CD4-positive, alpha-beta T cell treated with Interleukin-4 for 1 hour (primary cell): ENCODE measurements at places on chromosomes 2 and 18.

- peak; percentile 52 for DNase-seq
Observed at GRCh38 chr18:21743166-21743832, 2.7 kb downstream of the MIB1 start.

DNA sequence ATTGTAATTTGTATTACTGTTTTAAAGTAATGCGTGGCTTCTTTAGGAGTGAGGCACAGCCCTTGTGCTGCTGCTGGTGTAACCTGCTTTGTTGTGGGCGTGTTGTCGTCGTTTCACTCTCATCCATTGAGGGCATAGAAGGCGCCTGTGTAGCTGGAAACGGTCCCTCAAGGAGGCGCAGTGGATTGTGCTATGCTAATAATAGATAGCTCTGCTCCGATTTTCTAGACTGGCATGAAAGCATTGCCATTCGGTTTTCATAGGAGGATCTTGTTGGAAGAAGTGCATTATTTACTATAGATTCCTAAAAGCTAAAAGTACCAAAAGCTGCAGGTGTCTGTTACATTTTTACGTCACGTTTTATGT, 17.9 kb downstream of the RAB12 start:
- no peak for DNase-seq

DNA sequence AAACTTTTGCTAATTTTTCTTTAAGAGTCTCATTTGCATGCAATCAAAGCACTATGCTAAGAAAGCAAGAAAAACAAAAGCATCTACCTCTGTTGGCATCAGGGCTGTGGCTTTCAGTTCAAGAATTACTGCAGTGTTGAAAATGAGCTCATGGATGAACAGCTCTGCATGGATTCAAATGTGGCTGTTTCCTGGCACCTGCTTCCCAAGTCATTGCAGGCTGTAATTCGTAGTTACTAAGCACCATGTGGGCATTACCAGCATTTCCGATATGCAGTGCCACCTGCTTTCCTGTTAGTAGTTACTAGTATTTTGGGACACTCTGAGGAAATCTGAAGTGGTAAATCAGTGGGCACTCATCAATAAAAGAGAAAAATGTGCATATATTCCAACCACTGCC, 37.8 kb upstream of the FAM110C start:
- no peak for DNase-seq

DNA sequence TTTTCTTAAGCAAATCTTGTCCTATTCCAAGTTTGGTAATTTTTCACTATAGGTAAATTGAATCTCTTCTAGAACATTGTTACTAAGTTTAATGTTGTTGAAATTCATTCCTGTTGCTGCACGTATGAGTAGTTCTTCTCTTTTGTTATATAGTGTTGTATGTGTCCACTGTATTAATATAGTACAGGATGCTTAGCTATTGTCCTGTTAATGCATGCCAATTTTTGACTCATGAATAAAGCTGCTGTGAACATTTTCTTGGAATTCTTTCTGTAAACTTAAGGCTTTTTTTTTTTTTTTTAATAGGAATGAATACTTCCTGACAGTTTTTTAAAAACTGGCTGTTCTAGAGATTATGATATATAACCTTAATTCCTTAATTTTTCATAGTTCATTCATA, 326.9 kb downstream of the SLC4A3 start:
- no peak for DNase-seq

DNA sequence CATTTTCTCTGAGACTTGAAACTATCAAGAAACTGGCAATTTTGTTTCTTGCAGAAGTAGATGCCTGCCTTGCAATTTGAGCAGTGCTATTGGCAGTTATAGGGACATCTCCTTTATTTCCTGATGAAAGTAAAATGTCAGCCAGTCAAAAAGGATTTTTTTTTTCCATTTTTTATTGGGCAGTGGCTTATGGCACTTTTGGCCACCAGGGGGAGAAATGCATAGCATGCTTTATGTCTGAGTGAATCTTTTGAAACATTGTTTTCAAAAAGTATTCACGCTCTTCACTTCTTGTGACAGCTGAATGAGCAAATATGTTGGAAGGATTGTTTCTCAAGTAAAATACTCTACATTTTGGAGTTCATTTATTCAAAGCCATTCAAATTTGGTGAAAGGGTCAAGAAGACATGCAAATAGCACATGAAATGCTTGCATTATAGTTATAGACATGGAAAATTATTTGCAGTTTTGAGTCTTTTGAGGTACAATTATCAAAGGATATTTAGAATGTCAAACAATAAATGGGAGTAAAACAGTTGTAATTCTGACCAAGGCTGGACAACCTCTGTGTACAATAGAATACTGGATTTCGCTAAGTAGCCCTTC, 491.0 kb downstream of the CDH2 start:
- no peak for DNase-seq

DNA sequence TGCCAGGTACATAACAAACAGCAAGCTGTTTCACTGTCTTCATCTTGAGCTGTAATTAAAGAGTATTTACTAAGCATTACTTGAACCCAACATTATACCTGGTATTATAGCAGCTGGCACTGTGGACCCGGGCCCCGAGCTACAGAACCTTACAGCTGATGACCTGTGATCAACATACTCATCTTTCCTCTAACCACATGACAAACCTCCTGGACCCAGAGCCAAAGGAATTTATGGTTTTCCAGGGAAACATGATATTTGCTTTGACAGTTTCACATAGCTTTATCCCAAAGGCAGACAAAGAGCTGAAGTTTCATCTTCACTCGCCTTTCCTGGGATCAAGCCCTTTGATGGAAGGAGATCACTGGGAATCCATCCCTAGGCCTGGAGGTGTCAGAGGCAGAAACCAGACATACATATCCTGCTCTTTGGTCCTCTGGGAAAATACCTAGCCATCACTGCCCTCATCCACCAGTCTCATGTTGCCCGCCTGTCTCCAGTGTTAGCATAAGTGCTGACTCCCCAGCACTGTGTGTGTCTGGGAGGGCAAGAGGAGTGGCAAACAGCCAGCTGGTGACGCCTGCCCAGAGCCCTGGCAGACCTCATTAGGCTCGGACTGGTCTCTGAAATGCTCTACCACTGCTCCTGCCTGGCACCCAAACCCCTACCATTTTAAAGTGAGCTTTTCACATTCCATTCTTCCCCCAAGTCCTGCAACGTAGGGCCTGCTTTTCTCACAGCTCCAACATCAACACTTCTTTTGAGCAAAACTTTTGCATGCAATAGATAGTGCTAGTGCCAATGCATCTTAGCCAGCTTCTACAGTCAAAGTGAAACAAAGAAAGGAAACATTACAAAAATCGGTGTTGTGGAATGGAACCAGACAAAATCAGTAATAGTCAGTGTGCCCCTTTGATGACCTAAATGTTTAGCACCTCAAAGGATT, 138.8 kb upstream of the CTAGE1 start:
- DNase-seq, result no peak

DNA sequence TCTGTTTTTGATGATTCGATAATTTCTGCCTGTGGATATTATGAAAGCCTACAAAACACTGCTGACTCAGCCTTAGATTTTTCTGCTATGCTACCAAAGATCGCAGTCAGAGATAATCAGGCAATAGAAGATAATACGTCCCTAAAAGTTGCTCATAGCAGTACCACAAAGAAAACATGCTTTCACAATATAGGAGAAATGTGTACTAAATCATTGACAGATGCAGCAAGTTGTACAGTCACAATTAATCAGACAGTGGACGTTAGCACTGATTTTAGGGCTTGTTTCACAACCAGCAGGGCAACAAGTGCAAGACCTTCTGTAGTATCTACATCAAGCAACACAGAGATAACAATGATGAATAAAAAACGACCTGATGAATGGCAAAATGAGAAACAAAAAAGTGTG, 19.5 kb downstream of the RBM44 start:
- DNase-seq, result no peak

DNA sequence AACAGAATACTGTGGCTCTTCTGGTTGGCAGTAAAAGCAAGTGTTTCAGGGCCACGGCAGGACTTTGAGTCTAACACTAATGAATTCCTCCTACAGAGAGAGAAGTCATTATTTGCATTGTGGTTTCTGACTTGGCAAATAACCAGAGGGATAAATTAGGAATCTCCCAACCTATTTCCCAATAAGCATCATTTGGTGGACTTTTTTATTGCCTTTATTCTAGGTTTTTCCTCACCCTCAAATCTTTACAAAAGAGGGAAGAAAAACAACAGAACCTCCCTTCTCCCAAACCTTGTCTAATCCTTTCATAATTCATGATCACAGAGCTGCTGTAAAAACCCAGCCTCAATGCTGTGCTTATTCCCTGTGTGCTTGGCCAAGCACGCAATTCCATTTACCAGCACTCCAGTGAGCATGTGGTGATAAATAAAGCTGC, 179.7 kb downstream of the AGPS start:
- no peak for DNase-seq

DNA sequence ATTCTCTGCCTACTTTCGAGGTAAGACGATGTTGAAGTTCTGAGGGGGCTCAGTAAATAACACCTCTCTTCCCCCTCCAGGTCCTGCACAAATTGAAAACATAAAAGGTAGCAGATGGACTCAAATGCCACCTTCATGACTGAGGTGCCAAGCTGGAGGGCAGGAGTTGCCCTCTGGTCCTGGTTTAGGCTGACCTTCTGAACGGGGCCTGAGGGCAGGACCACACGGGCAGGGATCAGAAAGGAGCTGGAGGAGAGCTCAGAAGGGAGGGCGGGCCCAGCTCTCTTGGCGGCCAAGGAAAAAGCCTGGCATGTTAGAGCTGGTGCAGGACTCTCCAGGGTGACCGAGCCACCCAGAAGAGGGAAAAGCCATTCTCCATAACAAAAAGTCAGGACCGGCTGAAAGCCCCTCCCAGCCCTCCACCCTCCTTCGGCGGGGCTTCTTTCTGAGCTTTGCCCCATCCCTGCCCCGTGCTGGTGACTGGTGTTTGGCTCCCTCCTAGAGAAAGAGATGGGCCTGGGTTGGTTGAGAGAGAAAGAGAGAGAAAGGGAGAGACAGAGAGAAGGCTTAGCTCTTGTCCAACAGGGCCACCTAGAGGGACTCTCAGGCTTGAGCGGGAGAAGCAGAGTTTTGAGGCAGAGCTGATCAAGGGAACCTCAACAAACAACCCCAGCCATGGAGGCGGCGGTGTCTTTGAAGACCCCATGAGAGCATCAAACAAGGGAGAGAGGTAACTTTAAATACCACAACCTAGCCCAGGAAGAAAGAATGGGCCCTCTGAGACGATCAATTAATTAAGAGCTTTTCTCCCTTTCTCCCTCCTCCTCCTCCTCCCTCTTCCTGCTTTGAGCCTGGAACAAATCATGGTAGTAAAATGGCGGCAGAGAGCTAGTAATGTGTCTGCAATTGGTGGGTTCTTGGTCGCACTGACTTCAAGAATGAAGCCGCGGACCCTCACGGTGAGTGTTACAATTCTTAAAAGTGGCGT, 50.8 kb downstream of the WIPF1 start:
- peak; percentile 33 for DNase-seq

- DNase-seq, result no peak
Observed at GRCh38 chr2:45964223-45964841, 312.9 kb downstream of the PRKCE start.

GRCh38 chr18:8368512-8369217, 240.6 kb upstream of the RAB12 start:
- no peak for DNase-seq

DNA sequence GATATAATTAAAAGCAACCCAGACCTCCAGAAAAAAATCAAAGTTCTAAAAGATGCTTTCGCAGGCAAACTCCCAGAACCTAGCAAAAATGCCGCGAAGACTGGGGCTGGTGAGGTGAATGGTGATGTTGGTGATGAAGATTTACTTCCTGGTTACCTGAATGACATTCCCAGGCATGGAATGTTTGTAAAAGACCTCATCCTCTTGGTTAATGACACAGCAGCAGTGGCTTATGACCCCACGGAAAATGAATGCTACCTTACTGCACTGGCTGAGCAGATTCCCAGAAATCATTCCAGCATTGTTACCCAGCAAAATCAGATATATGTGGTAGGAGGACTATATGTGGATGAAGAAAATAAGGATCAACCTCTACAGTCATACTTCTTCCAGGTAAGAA, 994 bp downstream of the KLHL41 start:
- DNase-seq, result no peak

GRCh38 chr2:150319658-150320555, 167.6 kb downstream of the RND3 start:
- DNase-seq, result no peak

DNA sequence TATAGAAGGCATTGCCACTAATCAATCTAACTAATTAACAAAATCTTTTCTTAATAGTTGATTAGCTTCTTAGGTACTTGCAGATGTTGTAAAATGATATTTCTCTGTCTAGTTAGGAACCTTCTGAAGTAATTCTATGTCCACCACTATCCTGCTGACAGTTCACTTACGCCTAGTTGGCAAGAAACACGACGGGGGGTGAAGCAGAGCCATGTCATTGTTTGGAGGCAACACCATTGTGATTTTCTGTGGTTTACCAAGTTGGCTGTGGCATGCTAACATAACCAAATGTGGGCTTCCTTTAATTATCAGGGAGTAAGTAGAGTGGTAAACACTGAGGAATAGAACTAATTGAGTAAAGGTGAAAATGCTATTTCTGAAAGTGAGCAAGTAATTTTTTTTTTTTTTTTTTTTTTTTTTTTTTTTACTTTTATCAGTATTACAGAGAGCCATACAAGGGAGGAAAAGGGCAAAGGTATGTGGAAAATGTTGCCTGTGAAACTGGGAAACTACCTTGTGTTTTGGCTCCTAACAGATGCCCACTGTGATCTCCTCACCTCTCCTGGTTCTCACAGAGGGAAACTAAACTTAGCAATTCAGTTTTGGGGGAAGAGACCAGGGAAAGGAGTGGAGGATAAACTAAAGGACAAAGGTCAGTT, 126.8 kb downstream of the MEIS1 start:
- DNase-seq, result no peak

GRCh38 chr18:61127714-61128467, 205.3 kb upstream of the CDH20 start:
- DNase-seq, result no peak

GRCh38 chr2:191618786-191619185, 59.1 kb upstream of the NABP1 start:
- no peak for DNase-seq

GRCh38 chr2:136116151-136116812, 1.7 kb downstream of the CXCR4 start:
- DNase-seq, result peak; percentile 86

DNA sequence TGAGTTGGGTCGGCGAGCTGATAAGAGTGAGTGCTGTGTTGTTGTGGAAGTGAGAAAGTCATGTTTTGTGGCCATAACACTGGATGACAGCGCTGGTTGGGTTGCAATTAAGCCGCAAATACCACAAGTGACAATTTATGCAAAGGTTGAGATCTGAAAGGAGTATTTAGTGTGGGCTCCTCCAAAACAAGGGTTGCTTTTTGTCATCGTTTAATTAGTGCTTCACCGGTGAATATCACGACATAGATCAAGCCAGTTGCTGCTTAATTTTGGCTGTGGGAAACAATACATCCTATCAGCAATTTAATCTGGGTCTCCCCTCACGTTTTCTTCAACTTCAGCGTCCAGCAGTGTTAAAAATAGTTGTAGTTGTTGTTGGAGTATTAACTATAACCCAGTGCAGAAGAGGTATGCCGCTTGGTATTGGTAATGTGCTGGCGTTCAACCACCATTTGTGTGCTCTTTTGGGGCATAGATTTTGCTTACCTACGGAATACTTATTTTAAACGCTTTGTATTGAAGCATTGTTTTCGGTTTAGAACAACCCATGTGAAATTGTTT, 662 bp downstream of the ACVR2A start:
- DNase-seq, result peak; percentile 32

GRCh38 chr2:229164545-229165249, 106.4 kb downstream of the PID1 start:
- no peak for DNase-seq
